ENCODE measurements at places on chromosomes 3 and 15.

DNA sequence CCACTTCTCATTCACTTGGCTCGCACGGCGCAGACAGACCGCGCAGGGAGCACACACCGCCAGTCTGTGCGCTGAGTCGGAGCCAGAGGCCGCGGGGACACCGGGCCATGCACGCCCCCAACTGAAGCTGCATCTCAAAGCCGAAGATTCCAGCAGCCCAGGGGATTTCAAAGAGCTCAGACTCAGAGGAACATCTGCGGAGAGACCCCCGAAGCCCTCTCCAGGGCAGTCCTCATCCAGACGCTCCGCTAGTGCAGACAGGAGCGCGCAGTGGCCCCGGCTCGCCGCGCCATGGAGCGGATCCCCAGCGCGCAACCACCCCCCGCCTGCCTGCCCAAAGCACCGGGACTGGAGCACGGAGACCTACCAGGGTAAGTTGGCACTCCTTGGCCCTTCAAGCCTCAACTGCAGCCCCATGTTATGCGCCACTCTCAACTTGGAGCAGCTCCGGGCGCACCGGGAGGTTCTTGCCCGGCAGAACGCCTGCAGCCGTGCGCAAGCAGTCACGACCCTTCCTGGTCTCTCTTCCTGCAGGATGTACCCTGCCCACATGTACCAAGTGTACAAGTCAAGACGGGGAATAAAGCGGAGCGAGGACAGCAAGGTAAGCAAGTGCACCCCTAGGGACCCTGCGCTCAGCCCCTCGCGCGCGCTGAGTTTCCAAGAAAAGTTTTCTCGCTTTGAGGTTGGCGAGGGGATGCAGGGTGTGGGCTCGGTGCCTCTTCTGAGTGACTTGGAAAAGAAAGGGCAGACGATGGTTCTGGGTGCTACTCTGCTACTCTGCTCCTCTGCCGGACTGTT is at the start of gene BHLHE40:
BHLHE40 (plus strand) TSS at position 10 of the 801 bp plus-strand sequence; CDS start at position 292, 282 bp downstream.
- DNase-seq, result no peak

DNA sequence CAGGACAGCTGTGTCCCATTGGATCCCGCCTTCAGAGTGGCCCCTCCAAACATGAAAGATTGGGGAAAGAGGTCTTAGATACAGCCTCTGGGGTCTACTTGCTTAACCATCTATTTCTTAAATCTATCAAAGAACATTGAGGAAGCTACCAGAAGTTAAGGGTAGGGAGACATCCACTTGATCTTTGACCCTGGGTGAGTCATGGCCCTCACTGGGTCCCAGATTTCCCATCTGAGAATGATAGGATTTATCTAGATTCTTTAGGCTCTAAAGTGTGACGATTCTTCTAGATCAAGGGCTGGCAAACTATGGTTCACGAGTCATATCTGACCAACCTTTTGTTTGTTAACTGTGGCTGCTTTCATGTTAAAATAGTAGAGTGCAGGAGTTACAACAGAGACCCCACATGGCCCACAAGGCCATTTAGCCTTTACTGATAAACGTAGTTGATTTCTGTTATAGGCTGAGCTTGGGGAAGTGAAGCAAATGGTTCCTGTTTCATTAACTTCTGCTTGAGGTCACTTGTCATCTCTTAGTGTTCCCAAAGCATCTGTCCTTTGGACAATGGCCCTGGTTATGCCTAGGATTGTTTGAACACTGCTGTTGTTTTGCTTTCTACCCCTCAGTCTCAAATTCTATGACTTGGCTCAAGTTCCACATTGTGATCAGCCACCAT is 8.0 kb downstream of the MUC13 start:
- no peak for DNase-seq

DNA sequence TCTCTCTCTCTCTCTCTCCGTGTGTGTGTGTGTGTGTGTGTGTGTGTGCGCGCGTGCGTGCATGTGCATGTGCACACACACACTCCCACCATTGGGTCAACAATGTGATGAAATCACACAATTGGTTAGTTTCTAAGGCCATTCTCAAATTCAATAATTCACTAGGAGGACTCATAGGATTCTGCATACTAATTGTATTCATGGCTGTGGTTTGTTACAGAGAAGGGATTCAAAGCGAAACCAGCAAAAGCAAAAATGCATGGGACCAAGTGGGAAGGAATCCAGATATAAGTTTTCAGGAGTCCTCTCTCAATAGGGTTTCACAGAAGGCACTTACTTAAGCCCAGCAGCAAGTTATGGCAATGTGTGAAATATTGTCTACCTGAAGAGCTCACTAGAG is 515.0 kb downstream of the PYDC2 start:
- DNase-seq, result no peak

- DNase-seq, result no peak
These were observed 515 bp downstream of the EIF4G1 start for GRCh38 chr3:184314700-184315542.

DNA sequence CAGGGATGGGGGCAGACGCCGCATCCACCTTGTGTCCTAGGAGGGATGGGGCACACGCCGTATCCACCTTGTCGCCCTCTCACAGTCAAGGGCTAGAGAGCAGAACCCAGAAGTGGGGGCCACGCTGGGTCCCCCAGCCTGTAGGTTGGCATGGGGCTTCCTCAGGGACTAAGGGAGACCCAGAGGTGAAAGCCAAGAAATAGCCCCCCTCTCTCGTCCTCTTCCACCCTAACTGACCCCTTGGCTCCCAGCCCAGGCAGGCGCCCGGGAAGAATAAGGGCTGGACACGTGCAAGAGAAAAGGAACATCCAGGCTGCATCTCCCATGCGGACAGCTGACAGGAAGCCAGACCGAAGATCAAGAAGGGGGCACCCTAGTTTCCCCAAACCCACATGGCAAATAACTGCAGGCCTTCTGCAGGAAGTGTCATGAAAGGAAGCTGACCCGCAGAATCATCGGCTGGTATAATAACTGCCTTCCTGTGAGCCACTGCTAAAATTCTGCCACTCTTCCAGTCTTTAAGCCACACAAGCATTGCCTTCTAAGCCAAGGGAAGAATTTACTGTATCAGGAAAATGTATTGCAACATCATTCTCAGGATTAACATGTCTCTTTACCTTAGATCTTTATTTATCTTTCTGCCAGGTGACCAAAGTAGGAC is 38.5 kb upstream of the TFRC start:
- DNase-seq, result no peak

- DNase-seq, result no peak
These were observed 18.5 kb downstream of the LARP6 start for GRCh38 chr15:70835415-70835814.

GRCh38 chr3:141262308-141262705 is 30.7 kb downstream of the PXYLP1 start:
- DNase-seq, result no peak

GRCh38 chr3:110789315-110789714 is 282.3 kb upstream of the NECTIN3 start:
- no peak for DNase-seq

- DNase-seq, result no peak
These were observed 1.5 kb downstream of the FAH start for GRCh38 chr15:80154336-80154735.

GRCh38 chr3:190249414-190249813 is 72.8 kb downstream of the CLDN1 start:
- no peak for DNase-seq

DNA sequence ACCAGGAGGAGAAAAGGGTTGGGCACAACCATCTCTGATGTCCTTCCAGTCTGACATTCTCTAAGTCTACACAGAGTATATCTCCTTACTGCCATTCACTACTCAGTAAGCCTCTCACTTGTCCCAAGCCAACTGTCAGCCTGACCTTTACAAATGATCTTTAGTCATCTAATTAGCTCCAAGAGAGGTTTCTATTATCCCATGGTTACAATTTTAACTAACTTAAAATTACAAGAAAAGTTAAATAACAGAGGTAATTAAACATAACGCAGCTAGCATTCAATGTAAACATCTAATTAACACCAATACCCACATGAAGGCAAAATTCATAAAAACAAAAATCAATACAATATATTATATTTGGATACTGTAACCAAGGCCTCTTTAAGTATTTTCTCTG is 126.9 kb downstream of the LSAMP start:
- DNase-seq, result no peak

DNA sequence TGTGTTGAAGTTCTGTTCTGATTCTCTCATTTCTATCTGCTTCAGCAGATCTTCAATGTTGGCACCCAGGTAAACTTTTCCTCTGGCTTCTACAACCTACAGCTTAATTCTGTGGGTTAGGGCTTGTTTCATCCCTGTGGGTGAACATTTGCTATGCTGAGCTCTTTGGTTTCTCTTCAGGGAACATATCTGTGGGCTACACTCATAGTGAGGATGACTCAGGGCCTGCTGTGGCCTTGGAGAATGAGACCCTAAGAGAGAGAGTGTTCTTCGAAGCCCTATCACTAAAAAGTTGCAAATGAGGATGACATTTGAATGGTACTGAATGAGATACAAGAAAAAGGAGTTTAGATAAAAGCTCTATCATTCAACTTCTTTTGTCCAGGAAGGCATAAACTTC is 346.2 kb upstream of the CBLB start:
- no peak for DNase-seq

DNA sequence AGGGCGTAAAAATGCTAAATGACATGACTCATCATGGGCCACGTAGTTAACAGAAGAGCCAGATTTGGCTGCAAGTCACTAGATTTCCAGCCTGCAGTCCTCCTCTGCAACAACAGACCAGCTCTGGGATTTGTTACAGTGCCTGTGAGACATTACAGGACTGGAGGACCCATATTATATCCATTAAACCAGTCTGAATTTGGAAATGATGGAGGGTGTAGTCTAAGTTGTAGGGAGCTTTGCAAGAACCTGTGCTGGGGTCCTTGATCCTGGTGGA is 10.8 kb downstream of the ZNF774 start:
- no peak for DNase-seq

- no peak for DNase-seq
These were observed 223.8 kb upstream of the PRICKLE2 start for GRCh38 chr3:64449026-64449425.

DNA sequence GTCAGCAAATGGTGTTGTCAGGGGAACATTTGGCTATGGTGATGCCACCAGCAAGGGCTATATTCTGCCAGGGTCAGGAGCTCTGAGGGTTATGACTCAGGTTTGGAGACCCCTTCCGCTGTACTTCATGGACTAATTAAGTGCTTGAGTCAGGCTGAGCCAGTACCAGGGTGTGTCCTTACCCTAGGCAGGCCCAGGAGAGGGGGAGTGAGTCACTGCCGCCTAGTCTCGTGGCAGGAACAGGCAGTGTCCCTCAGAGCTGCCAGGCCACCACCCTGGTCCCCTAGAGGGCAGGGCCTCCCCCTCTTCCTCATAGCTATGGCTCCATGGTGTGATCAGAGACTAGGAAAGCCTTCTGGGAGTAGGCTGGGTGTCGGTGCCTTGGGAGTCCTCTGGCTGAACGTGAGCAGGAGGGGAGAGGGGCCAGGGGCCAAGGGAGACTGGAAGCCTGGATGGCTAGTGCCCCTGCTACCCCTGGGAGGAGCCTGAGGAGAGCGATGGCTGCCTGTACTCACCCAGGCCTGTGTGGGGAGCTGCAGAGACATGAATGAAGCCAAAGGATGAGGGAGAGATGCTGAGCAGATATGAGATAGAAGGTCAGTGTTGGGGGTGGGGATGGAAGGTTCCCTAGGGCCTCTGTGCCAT is 10.6 kb downstream of the MAPKAPK3 start:
- peak; percentile 50 for DNase-seq

GRCh38 chr3:129461022-129461421 is 21.0 kb downstream of the IFT122 start:
- DNase-seq, result no peak

GRCh38 chr15:81117136-81117535 is 16.9 kb upstream of the CFAP161 start:
- no peak for DNase-seq

GRCh38 chr3:38117748-38118420 is 19.0 kb downstream of the ACAA1 start:
- peak; percentile 85 for DNase-seq

DNA sequence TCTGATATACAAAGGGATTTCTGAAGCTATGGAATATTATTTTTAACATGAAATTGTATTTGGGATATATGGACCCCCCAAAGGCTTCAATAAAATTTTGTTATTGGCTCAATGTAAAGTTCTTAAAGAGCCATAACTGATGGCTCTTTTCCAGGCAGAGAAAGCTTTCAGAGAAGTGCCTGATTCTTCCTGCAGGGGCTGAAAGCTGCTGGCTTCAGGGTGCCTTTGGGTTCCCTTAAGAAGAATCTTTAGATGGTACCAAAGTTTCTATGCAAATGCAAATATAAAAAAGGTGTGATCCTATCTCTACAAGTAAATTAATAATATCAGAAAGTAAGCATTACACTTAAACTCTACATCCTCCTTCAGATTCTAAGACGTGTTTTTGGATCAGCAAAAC is 72.6 kb downstream of the NR2F2 start:
- DNase-seq, result no peak

DNA sequence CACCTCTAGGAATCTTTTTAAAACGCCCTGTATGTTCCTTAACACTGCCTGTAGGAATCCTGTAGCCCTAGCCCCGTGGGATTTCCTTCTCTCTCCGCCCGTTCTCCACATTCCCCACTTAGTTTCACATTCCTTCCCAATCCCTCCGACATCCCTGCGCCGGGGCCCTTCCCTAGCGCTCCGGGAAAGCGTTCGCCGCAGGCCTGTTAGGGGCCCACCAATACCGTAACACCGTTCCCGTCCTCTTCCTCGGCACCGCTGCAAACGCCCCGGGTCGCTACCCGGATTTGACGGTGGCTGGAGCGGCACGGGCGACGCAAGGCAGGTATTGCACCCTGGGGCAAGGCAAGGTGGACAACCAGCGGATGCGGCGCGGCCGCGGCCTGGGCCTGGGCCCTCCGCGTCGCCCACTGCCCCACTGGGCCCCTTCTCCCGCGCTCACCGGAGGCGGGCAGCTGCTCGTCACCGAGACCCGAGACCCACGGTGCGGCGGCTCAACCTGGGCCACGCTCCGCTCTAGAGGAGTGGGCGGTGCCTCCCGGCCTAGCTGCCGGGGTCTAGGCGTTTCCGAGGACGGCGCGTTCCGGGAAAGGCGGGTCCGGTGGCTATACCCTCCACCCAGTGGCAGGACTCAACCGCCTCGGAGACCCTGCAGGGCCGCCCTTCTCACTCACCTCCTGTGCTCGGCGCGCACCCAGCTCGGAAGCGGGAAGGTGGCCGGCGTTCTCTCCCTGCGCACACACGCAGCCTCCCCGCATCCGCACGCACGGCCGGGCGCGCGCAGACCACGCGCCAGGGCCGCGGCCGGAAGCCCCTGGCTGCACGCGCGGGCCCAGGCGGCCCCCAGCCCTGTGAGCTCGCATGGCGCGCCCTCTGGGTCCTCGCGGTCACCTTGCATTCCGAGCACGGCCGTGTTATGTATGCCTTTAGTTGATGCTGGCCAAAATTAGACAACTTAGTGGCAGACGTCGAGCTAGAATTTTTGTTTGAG is at the start of gene B3GALNT1:
B3GALNT1 (minus strand) TSS at position 789 of the 991 bp plus-strand sequence. CDS start 18,595 bp downstream, outside the sequence.
- peak; percentile 55 for DNase-seq

GRCh38 chr15:47331829-47332393 is 385.4 kb upstream of the SEMA6D start:
- no peak for DNase-seq

GRCh38 chr3:4464576-4464975 is 2.5 kb downstream of the SUMF1 start:
- no peak for DNase-seq

DNA sequence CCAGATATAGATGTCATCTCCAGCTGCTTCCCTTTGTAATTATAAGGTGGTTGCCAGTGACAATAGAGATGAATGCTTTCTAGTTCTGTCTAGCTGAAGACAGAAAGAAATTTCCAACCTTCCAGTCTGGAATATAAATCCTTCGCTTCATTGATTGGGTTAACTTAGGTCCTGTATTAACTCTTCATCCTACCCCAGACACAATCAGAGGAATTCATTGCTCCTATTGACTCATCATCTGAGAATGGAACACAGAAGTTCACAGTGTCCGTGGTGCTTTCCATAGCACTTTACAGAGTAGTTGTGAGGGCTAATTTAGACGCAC is 241.4 kb downstream of the NFKBIZ start:
- no peak for DNase-seq
